ENCODE measurements at places on chromosomes 7 and 10.

DNA sequence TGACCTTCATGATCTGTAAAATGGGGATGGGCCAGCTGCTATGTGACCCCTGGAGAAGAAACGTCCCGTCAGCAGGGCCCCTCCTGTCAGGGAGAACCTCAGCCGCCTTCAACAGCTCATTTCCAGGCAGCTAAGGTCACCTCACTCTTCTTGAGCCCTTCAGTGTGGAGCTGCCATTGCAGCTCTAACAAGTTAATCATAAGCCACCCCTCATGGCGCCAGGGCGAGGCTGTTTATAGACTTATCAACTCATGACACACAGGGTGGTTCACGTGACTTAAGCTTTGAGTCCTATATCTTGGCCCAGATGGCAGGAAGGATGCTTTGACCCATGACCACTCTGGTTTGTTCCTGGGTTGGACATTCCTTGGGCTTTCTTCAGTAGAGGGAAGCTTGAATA lies 315.1 kb downstream of the TNS3 start:
- no peak for DNase-seq

GRCh38 chr7:81822811-81823210 lies 53.0 kb upstream of the HGF start:
- no peak for DNase-seq

DNA sequence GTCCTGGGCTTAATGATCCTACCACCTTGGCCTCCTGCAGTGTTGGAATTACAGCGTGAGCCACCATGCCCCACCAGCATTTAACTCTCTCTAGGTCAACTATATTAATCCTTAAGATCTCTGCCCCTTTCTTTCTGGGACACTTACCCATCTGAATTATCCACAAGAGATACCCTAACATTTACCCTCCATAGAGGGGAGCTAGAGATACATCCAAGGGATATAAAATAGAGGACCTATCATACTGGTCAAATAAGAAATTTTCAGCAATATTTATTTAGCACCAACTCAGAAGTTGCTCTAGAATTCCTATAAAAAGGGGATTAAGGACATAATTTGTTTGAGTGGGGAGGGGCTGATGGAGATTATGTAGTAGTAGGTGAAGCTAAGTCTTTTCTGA lies 96.5 kb downstream of the OTUD1 start:
- no peak for DNase-seq

GRCh38 chr7:32957326-32958045 lies at the start of gene FKBP9:
TSS of gene FKBP9 (plus strand) at chr7:32957440. CDS start at chr7:32957574, 134 bp downstream.
- DNase-seq: peak; percentile 52

DNA sequence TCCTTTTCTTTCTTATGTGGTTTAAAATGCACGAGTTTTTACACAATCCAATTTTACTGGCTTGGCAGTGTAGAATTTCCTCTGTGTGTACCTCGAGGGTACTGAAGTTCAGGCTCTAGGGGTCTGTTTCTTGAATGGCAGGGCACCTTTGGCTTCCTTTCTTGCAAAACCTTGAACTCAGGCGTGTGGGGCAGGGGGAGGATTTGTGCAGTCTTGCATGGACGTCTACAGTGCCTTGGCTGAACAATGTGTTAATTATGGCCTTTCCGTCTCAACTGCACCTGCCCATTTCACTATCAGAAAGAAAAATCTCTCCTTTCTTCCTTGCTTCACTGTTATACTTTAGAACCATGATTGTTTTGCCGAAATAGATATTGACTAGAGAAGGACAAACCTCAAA lies 570.9 kb downstream of the INHBA start:
- no peak for DNase-seq

DNA sequence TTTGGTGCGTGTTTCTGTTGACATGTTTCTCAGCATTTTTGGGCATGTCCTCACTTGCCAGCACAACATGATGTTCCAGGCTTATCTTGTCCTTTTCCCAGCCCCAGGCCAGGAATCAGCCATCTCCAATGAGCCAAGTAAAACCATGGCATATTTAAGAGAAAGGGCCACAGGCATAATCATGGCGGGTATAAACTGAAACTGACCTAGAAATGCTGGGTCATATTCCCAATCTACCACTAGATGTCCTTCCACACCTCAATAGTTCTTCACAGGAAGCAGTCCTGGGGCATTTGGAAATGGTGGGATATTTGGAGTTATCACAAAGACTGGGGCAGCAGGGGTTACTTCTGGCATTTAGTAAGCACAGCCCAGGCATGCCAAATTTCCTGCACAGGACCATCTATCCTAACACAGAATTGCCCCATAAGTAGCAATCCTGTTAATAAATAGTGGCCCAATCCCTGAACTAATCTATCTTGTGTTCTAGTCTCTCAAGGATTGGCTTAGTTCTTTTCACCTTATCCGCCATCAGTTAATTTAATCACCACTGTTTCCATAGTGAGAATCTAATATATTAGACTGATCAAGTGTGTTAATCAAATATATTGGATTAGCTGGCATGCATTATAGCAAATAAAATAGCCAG lies 101.6 kb downstream of the NPSR1 start:
- DNase-seq: peak; percentile 52

DNA sequence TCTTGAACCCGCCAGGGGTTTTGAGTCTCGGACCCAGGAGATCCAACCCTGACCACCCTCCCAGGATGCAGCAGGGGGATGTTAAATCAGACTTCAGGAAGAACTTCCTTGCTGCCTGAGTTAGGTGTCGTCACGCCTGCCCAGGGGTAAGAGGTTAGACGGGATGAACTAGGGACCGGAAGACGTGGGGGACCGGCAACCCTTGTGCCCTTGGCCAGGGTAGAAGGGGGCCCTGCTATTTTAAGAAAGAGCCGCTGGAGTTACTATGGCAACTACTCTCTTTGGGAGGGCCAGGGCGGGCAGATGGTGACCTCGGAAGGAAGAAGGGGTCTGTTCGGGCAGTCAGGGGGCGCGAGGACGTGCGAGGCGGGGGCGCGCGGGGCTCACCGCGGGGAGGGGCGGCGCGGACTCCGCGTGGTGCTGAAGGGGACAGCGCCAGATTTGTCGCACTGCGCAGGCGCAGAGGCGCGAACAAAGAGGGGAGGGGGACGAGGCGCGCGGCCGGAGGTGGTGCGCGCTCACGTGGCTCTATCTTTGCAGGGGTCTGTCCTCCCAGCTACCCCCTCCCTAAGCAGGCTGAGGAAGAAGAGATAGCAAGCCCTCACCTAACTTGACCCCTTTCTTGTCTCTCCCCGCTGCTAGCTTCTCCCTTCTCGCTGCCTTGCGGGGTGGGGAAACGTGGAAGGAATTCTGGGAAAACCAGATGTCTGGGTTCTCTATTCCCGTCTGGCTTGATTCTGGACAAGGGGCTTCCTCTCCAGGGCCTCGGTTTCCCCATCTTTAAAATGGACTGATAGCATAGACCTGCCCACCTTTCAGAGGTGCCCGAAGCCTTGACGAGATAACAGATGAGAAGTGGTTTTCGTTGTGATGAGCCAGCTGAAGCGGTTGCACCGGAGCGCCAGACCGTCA lies 940 bp upstream of the PSD start:
- no peak for DNase-seq

- no peak for DNase-seq
Observed at GRCh38 chr10:98378722-98379121, 36.3 kb downstream of the PYROXD2 start.

- DNase-seq: no peak
Observed at GRCh38 chr7:90761584-90761983, 165.5 kb downstream of the CDK14 start.

DNA sequence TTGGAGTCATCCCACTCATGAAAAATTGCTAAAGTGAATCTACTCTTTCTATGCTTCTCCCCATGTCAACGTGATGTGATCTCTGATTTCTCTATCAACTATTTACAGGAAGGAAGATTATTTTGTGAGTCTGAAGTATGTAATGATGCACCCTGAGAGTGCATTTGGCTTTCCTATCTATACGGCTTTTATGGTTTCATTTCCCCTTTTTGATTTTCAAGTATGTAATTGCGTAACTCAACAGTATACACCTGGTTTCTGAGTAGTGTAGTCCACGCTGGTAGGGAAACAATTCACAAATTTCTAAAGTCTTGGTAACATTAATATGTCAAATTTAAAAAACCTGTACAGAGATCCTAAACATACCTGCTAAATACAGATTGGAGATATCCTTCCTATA lies 194.7 kb upstream of the SEMA3A start:
- DNase-seq: no peak

Data from kidney glomerular epithelial cell (primary cell).